Left hindlimb (tissue), 1 donor: ENCODE measurements at places on chromosomes 2 and 18.

DNA sequence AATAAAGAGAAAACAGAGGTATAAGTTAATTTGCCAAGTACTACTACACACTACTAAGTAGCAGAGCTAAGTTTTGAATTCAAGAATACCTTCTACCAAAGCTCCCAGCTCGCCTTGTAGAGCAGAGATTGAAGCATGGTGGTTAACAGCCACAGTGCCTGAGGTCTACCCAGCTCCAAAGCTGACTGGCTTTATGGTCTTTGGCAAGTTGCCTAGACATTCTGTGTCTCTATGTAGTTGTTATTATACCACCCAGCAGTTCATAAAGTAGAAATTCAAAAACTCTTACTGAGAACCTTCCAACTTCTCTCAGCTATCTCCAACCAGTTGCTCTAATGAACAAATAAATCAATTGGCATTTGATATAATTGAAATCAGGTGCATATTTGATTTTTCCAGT lies 87.8 kb downstream of the PDE11A start:
- DNase-seq: no peak

GRCh38 chr2:191895195-191895594 lies 48.3 kb upstream of the CAVIN2 start:
- no peak for DNase-seq

DNA sequence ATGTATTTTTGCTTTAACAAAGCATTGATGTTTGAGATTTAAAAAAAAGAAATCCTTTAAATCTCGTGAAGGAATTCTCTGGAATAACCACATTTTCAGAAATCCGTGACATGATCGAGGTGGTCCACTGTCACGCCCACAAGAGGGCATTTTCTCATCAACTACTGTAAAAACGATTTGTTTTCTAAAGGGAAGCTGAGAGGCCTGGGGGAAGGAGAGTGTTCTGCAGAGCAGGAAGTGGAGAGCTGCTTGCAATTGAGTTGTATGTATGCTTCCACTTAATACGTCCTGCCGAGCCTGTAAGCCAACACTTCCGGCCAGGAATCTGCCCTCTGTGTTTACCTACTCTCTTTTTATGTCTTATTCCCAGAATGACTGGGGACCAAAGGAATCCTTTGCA lies 19.4 kb downstream of the KLHL29 start:
- peak; percentile 62 for DNase-seq

- no peak for DNase-seq
These were observed 63.6 kb downstream of the VSNL1 start for GRCh38 chr2:17604050-17604449.

- DNase-seq: no peak
These were observed 153.3 kb downstream of the METTL4 start for GRCh38 chr18:2417861-2418610.

DNA sequence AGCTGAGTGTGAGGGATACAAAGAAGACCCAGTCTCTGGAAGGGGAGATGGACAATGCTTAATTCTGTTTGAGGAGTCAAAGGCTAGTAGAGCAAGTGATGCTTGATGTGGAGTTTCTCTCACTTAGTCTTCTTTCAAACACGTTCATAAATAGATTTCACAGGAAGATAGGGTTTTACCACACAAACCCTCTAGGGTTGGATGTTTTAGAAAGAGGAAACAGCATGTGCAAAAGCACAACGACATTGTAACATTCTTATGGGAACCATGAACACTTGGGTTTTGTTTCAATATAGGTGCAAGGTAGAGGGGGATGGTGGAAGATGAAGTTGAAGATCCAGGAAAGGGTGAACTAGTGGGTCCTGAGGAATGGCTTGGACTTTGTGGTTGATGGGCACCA lies 10.8 kb upstream of the EFEMP1 start:
- DNase-seq: no peak

DNA sequence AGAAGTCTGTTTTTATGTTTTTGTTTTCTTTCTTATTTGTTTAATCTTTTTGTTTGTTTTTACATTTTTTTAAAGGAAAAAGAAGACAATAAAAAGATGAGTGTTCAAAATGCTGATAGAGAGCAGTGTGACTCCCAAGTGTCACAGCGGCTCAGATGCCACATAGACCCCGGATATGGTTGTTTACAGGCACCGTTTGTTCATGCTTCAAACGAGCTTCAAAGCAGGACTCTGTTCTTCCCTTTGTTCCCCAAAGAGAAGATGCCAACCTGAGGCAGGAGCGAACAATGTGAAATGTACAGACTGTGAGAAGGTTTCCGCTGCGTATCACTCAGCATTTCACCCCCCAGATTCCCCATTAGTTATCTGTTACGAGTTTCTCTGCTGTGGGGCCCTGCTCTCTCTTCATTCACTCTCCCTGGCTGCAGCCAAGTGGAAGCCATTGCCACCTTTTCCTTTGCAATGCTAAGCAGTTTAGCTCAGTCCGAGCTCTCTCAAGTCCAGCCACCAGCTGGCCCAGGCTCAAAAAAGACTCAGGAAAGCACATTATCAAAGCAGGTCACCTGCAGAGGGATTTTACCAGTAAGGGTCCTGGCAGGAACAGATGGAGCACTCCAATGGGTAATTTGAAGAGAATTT lies 36.4 kb upstream of the PHLPP1 start:
- DNase-seq: no peak

GRCh38 chr18:23689031-23689615 lies at the start of gene LAMA3:
LAMA3 (plus strand) TSS chr18:23689453; CDS start chr18:23689684, 231 bp downstream.
- peak; percentile 70 for DNase-seq

GRCh38 chr18:38028946-38029345 lies 463.3 kb upstream of the CELF4 start:
- no peak for DNase-seq

DNA sequence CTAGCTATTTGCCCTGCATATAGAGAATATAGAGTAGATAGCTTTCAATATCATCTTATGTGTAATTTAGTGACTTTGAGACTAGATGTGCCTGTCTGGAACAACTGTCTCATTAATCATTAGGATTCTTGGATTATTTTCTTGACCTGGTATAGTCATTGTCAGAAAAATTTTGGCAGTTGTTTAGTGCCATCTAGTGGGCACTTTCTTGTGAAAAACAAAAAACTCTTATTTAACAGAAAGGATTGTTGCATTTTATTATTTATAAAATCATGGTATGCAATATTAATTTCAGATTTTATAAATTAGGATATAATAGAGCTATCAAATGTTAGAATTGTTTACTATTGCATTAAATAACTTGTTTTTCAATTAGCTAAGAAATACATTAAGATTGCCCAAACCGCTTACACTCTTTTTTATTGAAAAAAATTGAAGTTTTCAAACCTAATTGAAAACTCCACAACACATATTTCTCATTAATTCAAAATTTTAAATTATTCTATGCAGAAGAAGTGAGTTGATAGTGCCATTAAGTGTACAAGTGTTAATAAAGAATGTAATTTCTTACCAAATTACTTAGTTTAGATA lies 80.3 kb downstream of the DYNAP start:
- DNase-seq: no peak

GRCh38 chr2:68185541-68186164 lies 28.0 kb downstream of the PNO1 start:
- no peak for DNase-seq

GRCh38 chr18:21897811-21898210 lies 157.2 kb downstream of the MIB1 start:
- no peak for DNase-seq

DNA sequence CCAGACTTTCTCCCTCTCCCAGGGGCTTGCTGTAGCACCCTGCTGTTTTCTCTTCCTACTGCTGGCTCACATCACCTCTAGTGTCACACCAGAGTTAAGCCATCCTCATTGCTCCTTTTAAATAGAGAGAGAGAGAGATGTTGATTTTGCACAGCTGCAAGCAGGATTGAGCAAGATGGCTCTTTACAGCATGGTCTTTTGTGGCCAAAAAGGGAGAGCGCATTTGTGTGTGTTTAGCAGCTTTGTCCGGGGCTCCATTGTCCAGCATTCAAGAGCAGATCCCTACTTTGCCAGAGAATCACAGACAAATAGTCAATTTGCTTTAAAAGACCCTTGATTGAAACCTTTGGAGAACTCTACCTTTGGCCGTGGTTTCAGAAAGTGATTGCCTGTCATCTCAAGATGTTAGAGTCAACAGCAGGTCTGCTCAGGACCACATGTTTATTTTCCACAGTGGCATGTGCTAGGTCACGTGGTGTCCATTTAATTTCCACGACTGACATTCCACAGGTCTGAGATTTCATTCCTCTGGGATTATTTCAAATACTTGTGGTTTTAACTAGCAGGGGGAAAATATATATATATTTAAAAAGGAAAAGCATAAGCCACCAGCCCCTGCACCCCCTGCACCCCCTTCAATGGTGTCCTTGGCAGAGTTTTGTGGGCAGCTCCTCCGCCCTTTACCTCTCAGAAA lies 359.9 kb upstream of the SLC14A2 start:
- DNase-seq: peak; percentile 48

DNA sequence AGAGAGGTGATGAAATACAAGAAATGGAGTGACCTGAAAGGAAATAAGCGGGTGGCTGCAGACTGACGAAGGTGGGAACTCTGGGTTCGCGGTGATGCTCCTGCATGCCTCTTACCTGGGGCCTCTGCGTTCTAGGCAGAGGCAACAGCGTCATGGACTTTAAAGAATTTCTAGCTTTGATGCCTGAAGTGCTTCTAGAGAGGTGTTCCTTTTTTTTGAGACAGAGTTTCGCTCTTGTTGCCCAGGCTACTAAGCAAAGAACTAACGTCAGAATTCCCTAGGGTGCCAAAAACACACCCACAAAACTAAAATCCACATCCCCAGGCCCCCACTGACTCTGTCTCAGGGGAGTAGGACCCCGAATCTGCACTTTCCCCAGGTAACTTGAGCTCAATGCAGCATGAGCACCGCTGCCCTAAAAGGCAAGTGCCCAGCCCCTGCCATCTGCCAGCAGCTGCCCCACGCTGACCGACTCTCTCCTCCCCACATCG lies 110.5 kb upstream of the ID2 start:
- no peak for DNase-seq

- no peak for DNase-seq
These were observed 38.0 kb upstream of the NEDD4L start for GRCh38 chr18:58005885-58006523.

DNA sequence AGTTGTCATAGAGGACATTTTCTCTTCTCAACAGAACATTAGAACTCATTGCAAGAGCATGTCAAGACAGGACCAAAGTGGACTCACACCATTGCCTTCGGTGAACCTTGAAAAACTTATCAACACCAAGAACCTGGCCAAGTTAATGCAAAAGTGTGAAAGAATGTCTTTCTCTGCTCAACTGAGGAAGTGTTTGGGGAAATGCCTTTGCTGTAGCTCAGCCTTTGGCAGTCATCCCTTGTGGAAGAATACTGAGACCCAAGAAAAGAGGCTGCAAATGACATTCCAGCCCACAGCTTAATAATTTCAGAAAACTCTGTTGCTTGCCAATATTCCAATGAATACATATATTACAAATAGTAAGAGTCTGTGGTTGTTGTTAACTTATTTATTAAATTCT lies 728.8 kb upstream of the PIK3C3 start:
- no peak for DNase-seq

DNA sequence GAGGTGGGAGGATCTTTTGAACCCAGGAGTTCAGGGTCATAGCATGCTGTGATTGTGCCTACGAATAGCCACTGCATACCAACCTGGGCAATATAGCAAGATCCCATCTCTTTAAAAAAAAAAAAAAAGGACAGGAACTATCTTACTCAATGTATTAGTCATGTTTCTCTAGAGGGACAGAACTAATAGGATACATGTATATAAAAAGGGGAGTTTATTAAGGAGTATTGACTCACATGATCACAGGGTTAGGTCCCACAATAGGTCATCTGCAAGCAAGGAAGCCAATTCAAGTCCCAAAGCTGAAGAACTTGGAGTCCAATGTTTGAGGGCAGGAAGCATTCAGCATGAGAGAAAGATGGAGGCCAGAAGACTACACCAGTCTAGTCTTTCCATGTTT lies 18.8 kb upstream of the CASP10 start:
- DNase-seq: no peak

DNA sequence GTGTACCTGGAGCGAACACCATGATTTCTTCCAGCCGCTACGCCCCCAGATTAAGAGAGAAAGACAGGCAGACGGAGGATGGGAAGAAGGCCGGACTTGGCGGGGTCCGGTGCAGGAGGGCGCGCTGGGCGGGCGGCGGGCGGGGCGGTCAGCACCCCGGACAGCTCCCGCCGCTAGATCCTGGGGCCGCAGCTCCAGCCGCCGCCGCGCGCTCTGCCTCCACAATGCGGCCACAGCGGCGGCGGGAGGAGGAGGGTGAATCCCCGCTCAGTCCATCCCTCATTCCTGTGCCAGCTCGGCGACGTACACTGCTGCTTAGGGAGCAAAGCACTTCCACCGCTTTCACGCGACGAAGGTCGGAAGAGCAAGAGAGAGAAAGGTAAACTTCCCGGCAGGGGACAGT lies at the start of gene AKAIN1:
Gene AKAIN1 (minus strand): TSS at position 226 of the 403 bp plus-strand sequence. CDS start 204 bp downstream, at position 22.
- DNase-seq: peak; percentile 66

GRCh38 chr2:66697366-66697765 lies 262.4 kb downstream of the MEIS1 start:
- no peak for DNase-seq

DNA sequence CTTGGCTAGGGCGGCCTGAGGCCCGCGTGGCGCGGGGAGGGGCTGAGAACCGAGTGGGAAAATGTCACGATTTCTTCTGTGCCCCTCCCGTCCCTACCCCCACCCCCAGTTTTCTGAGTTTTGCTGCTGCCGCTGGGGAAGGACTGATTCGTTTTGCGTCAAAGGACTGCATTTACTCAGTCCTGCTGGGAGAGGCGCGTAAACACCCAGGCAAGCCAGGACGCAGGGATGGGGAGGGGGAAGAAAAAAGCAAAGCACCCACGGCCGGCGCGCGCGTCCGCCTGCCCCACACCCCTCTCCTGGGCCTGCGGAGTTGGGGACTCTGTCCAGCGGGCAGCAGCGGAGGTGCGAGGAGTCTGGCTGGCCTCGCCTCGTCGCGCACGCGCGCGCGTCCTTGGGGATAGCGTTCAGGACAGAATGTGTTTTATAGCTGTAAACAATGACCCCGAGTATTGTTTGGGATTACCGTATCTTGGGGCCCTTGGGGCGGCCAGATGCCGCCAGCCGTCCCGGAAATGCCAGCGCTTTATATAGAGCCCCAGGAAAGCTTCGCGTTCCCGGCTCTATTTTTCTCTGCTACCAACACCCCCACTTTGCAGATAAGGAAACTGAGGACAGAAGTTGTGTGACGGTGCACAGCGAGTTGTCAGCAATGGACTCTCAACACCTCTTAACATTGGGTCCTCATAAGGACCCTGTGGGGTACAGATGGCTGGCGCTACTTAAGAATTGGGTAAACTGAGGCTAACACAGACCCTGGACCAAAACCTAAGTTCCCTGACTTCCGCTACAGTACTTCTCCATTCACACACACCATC lies 1.7 kb upstream of the FOSL2 start:
- no peak for DNase-seq

GRCh38 chr2:132813422-132813821 lies 143.4 kb upstream of the LYPD1 start:
- DNase-seq: no peak

DNA sequence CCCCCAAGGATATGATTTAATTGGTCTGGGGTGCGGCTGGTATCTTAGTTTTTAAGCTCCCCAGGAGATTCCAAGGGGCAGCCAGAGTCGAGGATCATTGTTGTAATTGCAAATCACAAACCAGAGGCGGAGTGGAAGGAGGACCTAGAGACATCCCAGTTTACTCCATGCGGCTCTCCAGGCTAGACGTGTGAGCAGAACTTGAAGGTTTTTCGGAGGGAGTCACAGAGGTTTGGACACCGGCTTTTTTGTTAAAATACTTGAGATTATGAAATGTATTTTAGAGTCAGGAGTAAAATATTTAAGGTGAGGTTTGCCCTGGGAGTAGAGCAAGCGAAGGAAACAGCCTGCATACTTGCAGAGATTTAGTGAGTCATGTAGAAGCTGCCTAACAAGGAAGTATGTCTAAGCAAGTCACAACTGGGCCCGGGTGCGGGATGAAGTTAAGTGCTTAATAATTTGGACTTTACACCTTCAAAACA lies 39.5 kb downstream of the TGOLN2 start:
- no peak for DNase-seq

- no peak for DNase-seq
These were observed 555.0 kb upstream of the TMEFF2 start for GRCh38 chr2:192749611-192750200.
